Glomerular endothelial cell (primary cell): ENCODE measurements at places on chromosomes 7 and 10.

GRCh38 chr10:62258926-62259325, 9.7 kb downstream of the RTKN2 start:
- DNase-seq: no peak

GRCh38 chr7:16315280-16315679, 106.1 kb downstream of the CRPPA start:
- DNase-seq: no peak

GRCh38 chr10:60197206-60197605, 192.5 kb downstream of the ANK3 start:
- no peak for DNase-seq

DNA sequence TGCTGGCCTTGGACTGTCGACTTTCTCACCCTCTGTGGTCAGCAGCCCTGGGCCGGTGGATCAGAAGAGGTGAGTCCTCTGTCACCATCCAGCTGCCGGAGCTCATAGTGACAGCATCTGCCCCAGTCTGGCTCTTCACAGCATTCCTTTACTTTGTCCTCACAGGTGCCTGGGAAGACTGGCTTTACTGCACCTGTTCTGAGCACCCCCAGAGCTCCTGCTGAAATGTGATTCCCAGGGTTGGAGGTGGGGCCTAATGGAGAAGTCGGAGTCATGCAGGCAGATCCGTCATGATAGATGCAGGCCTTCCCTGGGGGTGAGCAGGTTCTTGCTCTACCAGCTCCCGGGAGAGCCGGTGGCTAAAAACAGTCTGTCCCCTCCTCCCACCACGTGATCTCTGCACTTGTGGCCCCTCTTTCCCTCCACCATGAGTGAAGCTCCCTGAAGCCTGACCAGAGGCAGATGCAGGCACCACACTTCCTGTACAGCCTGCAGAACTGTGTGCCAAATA, 171.5 kb downstream of the ZMYND11 start:
- DNase-seq: no peak

- DNase-seq: no peak
Observed at GRCh38 chr7:155247479-155248365, 50.0 kb upstream of the INSIG1 start.

DNA sequence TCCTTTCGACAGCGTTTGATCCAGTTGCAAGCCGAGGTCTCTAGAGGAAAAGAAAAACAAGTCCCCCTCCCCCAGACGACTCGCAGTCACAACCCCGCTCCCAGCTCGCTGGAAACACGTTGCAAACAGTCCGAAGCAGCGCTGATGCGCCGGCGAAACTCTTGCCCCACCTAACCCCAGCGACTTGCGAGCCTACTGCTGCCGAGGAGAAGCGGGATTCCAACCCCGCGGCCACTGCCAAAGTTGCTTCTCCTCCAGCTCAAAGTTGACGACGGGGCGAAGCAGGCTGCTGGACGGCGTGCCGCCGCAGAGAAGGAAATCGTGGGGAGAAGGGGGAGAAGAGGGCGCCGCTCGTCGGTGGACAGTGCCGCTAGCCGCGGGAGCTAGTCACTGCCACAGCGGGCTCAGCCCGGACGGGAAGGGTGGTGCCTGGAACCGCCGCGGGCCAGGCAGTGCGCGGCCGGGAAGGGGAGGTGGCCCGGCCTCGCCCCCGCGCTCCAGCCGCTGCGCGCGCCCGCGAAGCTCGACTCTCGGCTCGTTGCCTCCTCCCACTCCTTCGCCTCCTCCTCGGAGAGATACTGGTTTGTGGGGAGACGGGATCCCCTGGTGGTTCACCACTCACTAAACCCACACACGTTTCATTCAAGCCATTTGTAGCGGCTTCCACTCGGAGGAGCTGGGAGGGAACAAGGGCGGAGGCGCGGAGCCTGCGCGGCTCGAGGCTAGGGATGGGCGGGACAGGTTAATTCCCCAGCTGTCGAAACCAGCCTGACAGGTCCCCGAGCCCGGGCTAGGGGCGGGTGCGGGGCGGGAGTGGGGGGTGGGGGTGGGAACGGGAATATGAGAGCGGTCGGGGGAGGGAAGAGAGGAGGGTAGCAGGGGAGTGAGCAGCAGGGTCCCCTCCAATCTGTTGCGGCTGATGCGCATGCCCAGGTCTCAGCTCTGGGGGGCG, at the start of gene GPR37:
GPR37 (minus strand) TSS at position 392 of the 952 bp plus-strand sequence. CDS start 816 bp downstream, outside the sequence.
- no peak for DNase-seq

GRCh38 chr10:28355376-28355775, 52.5 kb upstream of the MPP7 start:
- no peak for DNase-seq

DNA sequence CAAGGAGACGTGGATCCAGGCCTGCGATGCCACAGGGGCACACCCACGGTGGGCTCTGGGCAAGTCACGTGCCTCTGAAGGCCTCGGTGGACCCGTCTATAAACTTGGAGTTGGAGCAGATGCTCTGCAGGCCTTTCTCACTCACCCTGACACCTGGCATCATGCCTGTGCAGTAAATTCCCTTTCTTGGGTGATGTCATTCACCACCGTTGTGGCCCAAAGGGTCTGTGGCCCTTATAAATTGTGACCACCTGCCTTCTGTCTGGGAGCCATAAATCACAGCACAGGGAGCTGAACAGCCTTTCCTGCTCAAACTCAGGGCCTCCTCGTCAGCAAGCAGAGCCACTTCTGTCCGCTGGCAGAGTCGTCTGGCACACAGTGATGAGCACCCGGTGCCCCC, 52.2 kb downstream of the GPAM start:
- no peak for DNase-seq

DNA sequence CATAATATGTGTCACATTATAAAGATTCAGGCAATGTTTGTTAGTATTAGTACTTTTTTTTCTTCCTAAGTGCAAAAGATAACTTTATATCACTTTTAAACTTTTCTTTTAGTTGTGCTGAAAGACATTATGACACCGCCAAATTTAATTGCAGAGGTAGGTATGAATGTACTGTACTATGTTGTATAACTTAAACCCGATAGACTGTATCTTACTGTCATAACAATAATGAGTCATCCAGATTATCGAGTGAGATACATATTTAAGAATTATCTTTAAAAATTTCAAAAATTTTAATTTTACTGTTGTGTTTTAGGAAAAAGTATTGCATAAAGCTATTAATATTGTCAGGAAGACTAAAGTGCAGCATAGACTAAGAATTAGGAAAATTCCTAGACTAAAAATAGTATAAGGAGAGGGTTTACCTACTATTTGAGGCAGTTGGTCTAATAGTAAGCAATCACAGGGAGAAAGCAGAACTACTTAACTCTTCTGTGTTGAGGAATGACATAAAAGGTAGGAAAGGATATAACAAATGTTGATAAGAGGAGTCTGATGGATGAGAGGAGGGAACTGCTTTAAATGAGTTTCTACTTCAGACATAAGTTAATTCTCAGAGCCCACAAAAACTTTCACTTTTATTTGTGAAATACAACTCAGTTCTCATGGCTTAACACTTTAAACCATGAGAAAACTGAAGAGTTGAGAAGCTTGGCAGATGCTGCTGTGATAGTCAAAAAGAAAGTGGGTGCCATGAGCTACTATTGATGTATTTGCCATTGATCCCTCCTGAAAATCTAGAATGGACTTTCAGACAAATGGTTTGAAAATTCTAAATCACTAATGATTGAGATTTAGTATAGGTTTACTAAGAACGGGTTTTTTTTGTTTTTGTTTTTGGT, 67.8 kb downstream of the PTEN start:
- DNase-seq: no peak
